ENCODE measurements at places on chromosomes 11 and 22.

- no peak for DNase-seq
Measured at GRCh38 chr11:114092478-114092877, 33.0 kb downstream of the ZBTB16 start.

GRCh38 chr22:46611189-46611588 is 9.0 kb upstream of the GRAMD4 start:
- DNase-seq, result no peak

DNA sequence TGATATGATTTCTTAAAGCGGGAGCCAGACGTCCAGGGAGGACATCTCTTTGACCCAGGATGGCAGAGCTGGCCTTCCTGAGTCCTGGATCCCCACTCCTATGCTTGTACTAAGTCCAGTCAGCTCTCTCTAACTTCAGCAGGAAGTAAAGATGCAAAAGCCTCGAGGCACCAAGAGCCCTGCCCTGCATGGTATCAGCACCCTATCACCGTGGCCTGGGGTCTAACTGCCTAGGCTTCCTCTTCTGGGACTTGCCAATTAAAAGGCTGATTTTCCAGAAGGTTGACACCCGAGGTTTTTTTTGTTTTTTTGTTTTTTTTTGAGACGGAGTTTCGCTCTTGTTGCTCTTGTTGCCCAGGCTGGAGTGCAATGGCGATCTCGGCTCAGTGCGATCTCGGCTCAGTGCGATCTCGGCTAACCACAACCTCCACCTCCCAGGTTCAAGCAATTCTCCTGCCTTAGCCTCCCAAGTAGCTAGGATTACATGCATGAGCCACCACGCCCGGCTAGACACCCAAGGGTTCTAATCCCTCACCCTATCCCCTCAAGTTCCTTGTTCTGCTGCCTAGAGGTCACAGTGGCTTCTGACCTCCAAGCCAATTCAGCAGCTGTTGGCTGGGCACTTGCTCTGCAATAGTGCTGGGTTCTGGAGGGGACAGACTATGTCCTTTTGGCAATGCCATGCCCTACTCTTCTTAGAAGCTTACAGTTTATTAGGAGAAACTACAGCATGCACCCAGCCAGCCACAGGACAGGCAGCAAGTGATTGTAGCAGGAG is 50.6 kb upstream of the FTH1 start:
- no peak for DNase-seq

DNA sequence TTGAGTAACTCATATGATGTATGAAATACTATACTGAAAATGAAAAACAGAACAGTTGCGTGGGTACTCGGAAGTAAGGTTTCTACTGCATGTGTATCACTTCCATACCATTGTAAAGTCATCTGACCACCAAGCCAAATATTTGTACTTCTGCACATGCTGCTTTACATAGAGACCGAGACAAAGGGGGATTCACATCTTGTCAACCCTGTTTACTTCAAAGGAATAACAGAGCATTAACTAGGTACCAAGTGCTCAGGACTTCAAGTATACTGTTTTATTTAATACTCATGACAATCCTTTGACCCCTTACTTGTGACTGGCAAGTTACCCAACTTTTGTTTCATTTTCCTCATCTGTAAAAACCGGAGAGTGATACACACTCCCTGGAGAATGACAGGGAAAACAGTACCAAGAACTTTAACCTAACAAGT is 9.9 kb downstream of the MAPK1 start:
- no peak for DNase-seq

DNA sequence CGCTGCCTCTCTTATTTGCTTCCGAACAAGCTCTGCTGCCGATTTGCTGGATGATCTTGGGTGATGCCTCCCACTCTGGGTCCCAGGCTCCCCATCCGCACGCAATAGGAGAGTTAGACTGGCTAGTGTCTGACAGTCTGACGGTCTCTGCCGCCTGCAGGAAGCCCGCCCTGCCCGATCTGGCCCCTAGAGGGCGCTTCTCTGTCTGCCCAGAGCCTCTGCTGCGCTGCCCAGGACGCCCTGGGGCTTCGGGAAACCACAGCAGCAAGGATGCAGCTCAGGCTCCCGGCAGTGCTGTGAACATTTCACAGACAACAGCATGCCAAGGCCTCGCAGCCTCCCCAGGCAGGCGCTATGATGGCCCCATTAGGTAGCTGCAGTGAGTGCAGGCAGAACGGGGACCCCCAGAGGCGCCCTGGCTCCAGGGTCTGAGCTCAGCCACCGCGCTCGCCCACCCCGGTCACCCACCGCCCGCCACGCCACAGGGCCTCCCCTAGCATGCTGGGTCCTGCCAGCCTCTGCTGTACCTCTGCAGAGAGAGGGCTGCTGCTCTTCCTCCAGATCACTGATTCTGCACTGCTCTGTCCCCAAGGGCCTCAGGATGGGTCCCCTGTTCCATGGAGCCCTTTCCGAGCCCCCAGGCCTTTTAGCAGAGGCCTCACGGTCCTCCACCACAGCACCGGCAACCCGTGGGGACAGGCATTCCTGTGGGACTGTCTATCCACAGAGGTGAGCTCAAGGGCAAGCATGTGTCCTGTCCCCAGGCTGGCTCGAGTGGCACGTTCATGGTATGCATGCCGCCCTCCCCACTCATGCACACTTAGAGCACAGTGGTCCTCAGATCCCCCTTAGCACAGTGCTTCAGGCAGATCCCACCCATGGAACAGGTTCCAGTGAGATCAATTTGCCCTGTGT is 4.3 kb upstream of the BAIAP2L2 start:
- DNase-seq, result peak; percentile 77

Data from CD4-positive, alpha-beta T cell treated with Interleukin-21 for 1 hour (primary cell).